Stimulated activated CD4-positive, alpha-beta T cell treated with anti-CD3 and anti-CD28 coated beads, Interleukin-2, amount 100 ng/mL, for 4 hours (primary cell): ENCODE measurements at places on chromosomes 1 and 21.

DNA sequence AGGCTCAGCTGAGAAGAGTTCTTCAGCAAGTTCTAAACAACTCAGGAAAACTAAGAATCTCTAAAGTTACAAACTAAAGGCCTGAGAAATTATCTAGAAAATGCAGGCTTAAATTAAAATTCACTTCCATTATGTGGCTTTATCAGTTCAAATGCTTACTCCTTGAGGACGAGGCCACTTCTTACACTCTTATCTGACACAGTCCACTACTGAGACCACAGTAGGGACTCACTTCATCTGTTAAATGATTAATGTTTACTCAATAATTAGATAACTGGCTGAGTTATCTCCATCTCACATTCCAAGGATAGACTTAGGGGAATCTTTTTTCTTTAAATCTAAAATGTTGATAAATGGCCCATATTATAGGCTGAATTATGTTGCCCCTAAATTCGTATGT is 1.6 kb downstream of the C1orf141 start:
- no peak for DNase-seq

DNA sequence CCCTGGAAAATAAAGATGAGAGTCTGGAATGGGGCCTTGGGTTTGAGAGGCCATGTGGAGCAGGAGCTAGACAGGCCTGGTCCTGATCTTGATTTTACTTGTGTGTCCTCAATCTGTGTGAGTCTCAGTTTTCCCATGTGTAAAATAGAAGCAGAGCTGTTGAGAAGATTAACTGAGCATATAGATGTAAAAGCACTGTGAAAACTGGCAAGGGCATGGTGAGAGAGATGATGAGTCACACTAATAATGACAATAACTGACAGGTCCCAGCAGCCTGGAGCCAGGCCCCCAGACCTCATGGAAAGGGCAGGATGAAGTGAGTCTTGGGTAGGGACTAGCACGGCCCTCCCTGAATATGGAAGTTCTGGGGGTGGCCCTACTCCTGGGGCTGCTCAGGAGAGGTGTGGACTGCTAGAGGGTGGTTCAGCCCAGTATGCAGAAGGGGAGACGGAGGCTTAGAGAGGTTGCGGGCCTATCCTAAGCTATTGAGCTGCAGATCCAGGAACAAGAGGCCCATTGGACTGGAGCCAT is 2.8 kb upstream of the AHDC1 start:
- DNase-seq: no peak

GRCh38 chr21:36701756-36702621 is 3.1 kb downstream of the SIM2 start:
- DNase-seq: no peak

- no peak for DNase-seq
These were observed 31.7 kb upstream of the WNT4 start for GRCh38 chr1:22174446-22175220.

- DNase-seq: no peak
These were observed 176.3 kb upstream of the SGIP1 start for GRCh38 chr1:66357478-66358197.

- no peak for DNase-seq
These were observed 578 bp upstream of the TRIM62 start for GRCh38 chr1:33182401-33182841.

- DNase-seq: no peak
These were observed 71.3 kb upstream of the NGF start for GRCh38 chr1:115409094-115410015.

DNA sequence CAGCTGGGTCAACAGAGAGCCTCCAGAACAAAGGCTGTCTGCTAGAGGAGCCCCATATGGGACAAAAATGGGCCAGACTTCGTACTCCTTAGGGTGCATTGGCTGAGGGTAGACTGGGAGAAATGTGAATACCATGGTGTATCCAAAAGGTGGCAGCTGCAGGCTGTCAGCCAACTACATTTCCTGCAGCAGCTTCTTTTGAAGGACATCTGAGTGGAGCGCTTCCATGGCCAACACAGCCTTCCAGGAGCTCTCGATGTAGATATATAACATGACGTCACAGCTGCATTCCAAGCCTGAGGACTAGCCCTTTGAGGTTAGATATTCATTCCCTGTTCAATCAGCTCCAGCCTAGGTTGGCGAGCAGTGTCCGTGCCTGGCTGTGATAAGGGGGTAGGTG is 107.7 kb downstream of the MAB21L3 start:
- DNase-seq: no peak

DNA sequence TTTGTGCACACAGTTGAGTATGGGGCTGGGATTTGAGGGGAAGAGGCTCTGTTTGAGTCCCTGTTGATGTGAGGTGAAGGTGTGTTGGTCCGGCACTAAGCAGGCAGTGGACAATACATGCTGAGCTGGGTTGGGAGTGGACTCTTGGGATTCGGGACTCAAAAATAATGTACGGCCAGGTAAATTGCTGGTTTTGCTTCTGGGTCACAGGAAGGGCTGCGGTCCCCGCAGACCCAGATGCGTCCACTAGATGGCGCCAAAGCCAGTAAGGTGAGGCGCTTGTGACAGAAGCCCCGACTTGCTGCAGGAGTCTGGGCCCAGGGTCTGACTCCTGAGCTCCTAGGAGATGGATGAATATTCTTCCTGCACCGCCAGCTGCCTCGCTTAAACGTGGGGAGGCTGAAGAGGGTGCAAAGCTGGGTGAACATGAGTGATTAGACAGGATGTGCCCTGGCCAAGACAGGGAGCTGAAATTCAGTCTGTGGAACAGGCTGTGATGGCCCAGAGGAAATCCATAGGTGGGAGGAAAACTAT is 61.4 kb downstream of the ACBD3 start:
- peak; percentile 82 for DNase-seq

- DNase-seq: peak; percentile 58
These were observed 25.9 kb downstream of the S100A6 start for GRCh38 chr1:153509729-153510354.

- no peak for DNase-seq
These were observed 9.7 kb downstream of the SYT6 start for GRCh38 chr1:114144016-114144415.

DNA sequence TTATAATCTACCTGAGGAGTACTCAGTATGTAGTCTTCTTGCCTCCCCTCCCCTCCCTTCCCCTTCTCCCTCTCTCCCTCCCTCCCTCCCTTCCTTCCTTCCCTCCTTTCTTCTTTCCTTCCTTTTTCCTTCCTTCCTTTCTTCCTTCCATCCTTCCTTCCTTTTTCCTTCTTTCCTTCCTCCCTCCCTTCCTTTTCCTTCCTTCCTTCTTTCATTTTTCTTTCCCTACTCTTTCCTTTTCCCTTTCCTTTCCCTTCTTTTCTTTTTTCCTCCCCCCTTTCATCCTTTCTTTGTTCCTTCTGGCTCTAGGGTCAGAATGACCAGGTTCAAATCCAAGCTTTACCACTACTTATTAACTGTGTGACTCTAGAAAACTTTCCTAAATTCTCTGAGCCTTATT is 48.5 kb upstream of the HAO2 start:
- no peak for DNase-seq

GRCh38 chr1:203378556-203379245 is 27.8 kb upstream of the FMOD start:
- no peak for DNase-seq
